ENCODE measurements at places on chromosomes 3 and 15. TPM values are rescaled to one million over a fixed set of nuclear protein-coding genes. Genes with fewer than 3 reads are reported as not detected.

ADIPOQ gene
- total RNA-seq: 1.1 TPM

EXD1 gene
- total RNA-seq: not detected

GHSR gene
- total RNA-seq: not detected

SLC22A14 gene
- total RNA-seq: 0.12 TPM

MKRN3 gene
- not detected for total RNA-seq

ST8SIA2 gene
- not detected for total RNA-seq

CYP19A1 gene
- total RNA-seq: 0.16 TPM

GABRB3 gene
- 11.4 TPM for total RNA-seq

FGF7 gene
- total RNA-seq: 1.7 TPM

CHDH gene
- total RNA-seq: 18.5 TPM

DNA sequence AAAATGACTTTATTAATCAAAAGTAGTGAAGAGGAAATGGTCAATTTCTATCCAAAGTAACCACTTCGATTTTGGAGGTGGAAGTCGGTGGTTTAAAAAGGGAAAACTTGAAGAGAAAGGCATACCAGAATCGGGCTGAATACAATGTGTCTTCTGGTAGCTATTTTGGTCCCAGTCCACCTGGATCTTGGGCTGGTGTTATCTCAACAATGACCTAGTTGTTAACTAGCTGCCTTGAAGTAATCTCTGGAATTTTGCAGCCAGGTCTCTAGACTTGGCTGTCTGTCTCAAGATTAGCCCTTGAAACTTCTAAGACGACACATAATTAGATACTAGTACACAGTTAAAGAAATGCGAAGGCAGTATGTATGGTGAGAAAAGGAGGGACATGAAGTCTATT is 409.8 kb downstream of the GRM7 start:
- no peak for DNase-seq

GRCh38 chr3:177665122-177665808 is 468.0 kb upstream of the TBL1XR1 start:
- DNase-seq: no peak

- DNase-seq: no peak
Measured at GRCh38 chr3:189096092-189096491, 75.7 kb upstream of the TPRG1 start.

GRCh38 chr3:14640157-14640562 is 11.4 kb upstream of the CCDC174 start:
- DNase-seq: no peak

DNA sequence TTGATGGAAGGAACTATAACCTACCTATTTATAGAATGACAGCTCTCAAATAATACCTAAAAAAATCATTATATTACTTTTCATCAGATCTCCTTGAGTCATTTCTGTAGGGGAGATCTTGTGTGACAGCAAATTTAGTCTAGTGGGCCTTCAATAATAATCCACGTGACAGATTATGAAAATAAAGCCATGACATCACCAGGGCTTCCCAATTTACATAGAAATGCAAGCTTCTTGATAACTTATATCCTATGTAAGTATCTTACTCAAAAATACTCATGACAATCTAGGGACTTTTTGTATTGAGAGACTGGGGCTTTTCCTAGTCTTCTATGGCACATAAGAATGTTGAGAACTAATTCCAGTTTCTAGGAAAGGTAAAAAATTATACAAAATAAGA is 21.6 kb downstream of the IFT57 start:
- no peak for DNase-seq

GRCh38 chr3:38264779-38265178 is 833 bp upstream of the SLC22A13 start:
- no peak for DNase-seq

GRCh38 chr3:129195731-129196256 is 12.1 kb upstream of the CNBP start:
- no peak for DNase-seq

- no peak for DNase-seq
Measured at GRCh38 chr3:70342149-70342548, 29.7 kb upstream of the MDFIC2 start.

- DNase-seq: no peak
Measured at GRCh38 chr3:158434412-158435038, 136.5 kb upstream of the MLF1 start.

- no peak for DNase-seq
Measured at GRCh38 chr15:34802803-34803750, 7.7 kb upstream of the ACTC1 start.

DNA sequence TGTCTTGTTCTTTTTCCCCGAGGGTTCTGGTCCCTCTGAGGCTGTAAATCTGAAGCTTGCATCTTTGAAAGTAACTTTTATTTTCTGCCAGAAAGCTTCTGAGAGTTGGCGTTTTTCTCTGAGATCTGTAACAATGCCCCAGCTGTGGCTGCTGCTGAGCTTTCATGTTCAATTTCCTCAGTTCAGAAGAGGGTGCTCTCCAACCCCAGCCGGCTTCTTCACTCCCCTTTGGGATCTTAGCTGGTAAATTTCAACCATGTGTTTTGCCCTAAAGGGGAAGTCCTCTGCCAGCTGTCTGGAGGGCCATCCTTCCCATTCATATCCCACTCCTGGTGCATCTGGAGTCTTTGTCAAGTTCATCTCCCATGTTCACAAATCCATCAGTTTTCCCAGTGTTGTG is 18.3 kb upstream of the CFAP100 start:
- DNase-seq: no peak

DNA sequence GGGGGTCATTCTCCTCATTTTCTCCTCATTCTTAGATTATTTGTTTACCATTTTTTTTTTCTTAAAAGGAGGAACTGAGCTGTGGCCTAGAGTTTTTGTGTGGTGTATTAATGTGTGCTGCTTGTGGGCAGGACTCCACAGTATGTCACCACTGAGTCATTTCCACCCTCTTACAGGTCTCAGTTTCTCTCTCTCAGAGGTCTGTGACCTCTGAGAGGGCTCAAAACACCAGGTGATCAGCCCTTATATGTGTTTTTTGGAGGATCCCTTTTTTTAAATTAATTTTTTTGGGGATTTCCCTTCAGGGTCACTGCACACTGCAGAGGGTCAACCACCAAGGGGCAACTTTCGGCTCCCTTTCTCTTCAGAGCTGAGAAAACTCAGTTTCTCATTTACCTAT is 166.4 kb downstream of the SUCNR1 start:
- no peak for DNase-seq

All from pancreas (tissue), 10 donors.